ENCODE measurements at places on chromosomes 5 and 9. TPM values are rescaled to one million over a fixed set of nuclear protein-coding genes. Genes with fewer than 3 reads are reported as not detected.

NRG2 gene
- total RNA-seq, result 1.9 TPM

CLTA gene
- total RNA-seq, result 420 TPM

SLC6A3 gene
- total RNA-seq, result 0.15 TPM

TMC1 gene
- 0.20 TPM for total RNA-seq

IL9 gene
- total RNA-seq, result not detected

Measured in A549 treated with RU486 at 1 μM for 4 hours (cell line).